ENCODE measurements at places on chromosomes 12 and 14.

DNA sequence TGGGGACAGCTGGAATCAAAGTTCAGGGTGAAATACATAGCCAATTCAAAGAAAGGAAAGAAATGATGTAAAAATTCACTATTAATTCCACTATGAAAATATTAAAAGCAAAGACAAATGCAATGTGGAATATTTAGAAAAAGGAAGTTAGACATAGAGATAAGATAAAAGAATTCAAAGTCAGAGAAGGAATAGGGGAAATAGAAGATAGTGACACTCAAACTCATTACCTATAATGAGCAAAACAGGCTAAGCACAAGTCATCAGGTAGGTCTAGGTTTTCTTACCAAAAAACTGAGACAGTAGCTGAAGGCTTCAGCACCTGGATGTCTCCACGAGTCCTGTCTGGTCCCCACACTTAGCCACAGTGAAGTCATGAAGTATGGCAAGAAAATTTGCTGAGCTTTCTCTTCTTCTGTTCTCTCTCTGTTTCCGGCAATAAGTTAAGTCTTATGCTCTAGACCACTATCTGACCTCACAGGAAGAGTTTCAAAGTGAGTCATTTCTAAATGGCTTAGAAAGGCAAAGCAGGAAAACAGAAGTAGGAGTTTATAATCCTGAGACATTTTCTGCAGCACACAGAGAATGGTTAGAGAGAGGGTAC is at the start of gene C3AR1:
C3AR1 (minus strand) TSS at position 369 of the 604 bp plus-strand sequence. CDS start 6,174 bp downstream, outside the sequence.
- DNase-seq, result peak; percentile 35

GRCh38 chr12:20309504-20310148 is 58.7 kb upstream of the PDE3A start:
- DNase-seq, result no peak

GRCh38 chr14:20485900-20486299 is 16.7 kb downstream of the PNP start:
- DNase-seq, result no peak

GRCh38 chr14:93019970-93020369 is 95.8 kb downstream of the ITPK1 start:
- no peak for DNase-seq

DNA sequence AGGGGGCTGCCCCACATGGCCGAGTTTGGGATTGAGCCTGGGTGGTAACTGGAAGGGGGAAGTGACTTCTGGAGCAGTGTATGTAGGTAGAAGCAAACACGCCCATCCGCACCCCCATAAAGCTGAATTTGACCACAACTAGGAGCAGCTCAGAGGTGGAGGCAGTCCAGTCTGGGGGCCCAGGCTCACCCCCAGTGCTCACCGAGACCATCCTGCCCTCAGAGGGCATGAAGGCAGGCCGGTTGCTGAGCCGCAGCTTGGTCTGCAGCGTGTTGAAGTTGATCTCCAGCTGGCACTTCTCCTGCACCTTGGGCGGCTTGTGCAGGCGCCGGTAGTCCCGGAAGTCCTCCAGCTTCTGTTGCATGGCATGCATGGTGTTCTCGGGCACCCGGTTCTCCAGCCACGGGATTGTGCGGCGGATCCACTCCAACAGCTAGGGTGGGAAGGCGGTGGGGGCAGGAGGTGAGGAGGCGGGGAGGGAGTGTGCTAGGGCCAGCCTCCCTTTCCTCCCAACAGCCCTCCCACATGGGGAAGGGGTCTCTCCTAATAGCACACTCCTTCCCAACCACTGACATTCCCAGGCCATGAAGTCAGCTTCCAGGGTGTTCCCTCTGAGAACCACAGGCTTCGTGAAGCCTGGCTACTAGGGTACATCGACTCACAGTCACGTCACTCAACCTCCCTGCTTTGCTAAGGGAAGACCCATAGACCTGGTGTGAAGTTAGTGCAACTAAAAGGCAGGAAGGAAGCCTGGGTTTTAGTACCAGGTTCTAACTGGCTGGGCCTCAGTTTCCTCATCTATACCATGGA is 87.0 kb downstream of the ACTN1 start:
- no peak for DNase-seq

GRCh38 chr12:71642264-71642663 is 21.4 kb downstream of the ZFC3H1 start:
- no peak for DNase-seq

GRCh38 chr12:46150735-46151134 is 118.1 kb downstream of the SLC38A1 start:
- no peak for DNase-seq

- no peak for DNase-seq
Observed at GRCh38 chr12:2732290-2732689, 62.5 kb upstream of the FKBP4 start.

GRCh38 chr12:64650762-64651161 is 40.5 kb downstream of the RASSF3 start:
- no peak for DNase-seq

DNA sequence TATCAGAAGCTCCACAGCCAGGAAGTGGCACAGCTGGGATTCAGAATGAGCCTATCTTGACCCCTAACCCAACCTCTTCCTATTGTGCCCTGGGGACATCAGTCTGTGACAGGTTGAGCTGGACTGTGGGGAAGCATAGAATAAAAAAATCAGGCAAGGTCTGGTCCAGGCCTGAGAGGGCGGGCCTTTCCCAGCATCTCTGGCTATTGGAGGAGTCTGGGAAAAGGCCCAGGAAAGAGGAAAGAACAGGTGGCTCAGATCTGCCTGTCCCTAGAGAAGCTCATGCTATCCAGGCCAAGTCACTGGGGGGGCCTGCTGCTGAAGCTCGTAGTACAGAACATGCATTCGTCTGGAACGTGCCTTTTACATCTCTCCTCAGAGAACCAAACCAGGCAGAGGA is 100.5 kb downstream of the PPM1H start:
- no peak for DNase-seq

DNA sequence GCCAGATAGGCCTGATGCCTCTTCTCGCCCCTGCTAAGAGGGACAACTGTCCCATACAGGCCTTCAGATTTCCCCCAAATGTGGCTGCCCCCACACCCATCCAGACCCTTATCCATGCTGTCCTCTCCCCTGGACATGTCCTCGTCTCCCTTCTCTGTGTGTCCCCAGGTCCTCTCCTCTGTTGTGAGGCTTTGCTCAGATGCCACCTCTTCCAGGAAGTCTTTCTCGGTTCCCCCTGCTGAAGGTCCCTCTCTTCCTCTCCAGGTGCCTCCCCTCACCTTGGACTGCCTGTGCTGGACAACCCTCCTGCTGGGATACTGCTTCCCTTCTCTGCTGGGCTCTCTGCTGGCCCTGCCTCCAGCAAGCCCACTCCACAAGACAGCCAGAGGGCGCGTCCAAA is 33.7 kb downstream of the BEGAIN start:
- no peak for DNase-seq

DNA sequence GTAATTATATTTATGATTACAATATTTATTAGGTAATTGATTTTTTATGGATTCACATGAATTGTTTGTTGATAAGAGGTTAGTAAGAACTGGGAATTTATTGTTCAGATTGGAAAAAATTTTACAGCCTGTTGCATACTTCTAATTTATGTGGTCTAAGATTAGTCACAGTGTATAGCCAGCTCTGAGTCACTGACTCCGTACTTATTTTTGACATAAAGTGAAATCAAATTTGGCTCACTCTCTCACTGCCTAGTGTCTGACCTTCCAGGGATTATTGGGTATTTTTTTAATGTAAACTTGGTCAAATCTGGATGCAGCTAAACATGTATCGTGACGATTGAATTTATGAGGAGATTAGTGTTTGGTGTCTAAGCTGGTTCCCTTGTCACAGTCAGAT is 109.3 kb downstream of the PTPRQ start:
- no peak for DNase-seq

DNA sequence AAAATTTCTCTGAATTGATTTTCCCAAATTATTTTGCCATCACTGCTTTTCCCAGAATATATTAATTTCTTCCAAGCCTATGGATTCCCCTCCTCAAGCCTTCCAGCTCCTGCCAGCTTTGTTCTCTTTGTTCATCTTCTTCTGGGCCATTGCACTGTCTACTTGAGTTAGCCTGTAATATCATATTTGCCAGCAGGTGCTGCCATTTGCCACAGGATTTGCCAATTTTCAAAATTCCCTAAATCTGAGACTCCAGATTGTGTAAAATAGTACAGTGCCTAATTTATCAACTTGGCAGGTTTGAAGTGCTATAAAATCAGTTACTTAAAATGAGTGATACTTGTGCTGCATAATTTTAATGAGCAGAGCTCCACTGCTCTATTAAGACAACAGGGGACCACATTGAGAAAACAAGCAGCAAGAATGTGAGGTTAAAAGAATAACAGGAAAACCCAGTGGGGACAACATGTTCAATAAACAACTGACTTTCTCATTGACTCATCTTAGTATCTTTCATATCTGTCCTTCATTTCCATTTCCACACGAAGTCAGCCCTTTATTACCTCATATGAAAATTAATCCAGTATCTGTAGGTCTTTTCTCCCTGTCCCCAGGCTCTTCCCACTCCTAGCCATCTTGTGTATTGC is 84.6 kb upstream of the CCDC196 start:
- DNase-seq, result no peak

GRCh38 chr12:80175307-80175930 is 76.1 kb downstream of the OTOGL start:
- DNase-seq, result no peak

- DNase-seq, result no peak
Observed at GRCh38 chr12:4047421-4047820, 174.2 kb upstream of the PARP11 start.

Data from activated T-cell treated with anti-CD3 and anti-CD28 coated beads, Interleukin-2, amount 50 U/mL, for 48 hours (primary cell).